Fibroblast of lung (primary cell): ENCODE measurements at places on chromosomes 12 and 14. TPM values are rescaled to one million over a fixed set of nuclear protein-coding genes. Genes with fewer than 3 reads are reported as not detected.
A peak's percentile ranks its signal among the peaks of the same experiment; 100 is the strongest.

DNA sequence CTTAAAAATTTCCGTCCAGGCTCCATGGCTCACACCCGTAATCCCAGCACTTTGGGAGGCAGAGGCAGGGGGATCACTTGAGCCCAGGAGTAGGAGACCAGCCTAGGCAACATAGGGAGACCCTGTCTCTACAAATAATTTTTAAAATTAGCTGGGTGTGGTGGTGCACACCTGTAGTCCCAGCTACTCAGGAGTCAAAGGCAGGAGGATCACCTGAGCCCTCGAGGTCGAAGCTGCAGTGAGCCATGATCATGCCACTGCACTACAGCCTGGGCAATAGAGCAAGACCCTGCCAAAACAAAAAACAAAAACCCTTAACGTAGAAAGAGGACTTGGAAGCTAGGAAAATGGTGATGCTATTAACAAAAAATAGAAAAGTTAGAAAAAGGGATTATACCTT is 2.0 kb upstream of the HECTD1 start:
- DNase-seq: no peak

- no peak for DNase-seq
These were observed 487.7 kb upstream of the NOVA1 start for GRCh38 chr14:27085500-27085899.

DNA sequence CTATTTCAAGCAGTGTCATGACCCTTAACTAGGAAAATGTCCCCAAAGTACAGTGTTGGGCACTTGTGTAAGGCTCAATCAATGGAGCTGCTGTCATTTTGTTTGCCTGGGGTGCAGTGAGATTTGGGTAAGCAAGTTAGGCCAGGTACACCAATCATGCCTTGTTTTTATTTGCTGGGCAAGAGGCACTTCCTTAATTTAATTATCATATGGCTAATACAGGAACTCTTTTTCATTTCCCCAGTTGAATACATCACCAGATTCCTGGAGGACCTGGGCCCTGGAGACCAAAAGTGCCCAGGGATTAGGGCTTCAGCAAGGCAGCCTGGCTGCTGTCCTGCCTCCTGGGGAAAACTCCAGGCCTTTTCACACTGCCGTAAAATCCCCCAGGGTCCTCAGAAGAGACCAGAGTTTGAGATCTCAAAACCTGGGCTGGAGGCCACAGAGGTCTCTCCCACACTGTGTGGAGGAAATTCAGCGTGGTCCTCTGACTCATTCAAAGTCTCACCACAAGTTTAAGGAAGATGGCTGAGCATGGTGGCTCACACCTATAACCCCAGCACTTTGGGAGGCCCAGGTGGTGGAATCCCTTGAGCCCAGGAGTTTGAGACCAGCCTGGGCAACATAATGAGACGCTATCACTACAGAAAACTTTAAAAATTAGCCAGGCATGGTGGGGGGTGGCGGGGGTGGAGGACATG is 28.4 kb upstream of the FOXN3 start:
- no peak for DNase-seq

- no peak for DNase-seq
These were observed 22.0 kb upstream of the TMED10 start for GRCh38 chr14:75198291-75198933.

DNA sequence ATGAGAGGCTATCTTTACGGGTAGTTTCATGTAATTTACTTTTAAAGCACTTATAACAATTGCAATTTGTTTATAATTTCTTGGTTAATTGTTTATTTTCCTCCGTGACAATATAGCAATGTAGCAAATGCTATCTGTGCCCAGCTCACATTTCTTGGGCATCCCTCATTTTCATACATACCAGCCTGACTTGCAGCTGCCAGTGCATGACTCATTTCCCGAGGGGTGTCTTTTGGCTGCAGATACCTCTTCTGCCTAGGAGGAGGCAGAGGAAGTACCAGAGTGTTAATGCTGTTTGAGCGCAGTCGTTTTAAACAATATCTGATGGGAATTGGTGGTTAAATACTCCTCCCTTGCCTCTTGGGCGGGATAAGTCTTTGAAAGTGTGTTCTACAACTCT is 104.2 kb upstream of the ABCD2 start:
- DNase-seq: peak; percentile 45

DNA sequence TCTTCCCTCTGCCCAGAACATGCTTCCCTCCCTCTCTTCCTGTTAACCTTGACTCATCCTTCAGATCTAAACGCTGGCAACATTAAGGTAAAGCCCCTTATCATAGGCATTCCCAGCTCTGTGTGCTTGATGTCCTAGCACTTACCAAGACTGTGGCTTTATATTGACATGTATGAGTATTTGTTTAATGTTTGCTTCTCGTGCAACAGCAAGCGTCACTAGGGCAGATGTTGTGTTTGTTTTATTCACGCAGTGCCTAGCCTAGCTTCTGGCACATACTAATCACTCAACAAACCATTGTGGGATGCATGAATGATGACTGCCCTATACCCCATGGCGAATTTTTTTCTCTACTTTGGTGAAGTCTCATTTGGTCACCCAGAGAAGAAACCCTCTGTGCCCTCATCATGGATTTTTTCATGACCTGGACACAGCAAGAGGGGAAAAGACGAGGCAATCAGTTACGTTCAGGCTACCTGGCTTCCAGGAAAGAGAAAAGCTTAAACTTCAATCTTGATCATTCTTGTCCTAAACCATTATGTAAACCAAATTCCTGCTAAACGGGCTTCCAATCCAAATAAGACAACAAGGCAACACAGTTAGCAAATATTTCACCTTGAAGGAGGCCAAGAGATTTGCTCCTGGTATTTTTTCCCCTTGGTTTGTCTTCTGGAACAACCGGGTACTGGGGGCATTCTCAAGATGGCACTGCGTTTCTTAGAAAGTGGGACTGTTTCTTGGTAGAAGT is 47.9 kb upstream of the SOCS2 start:
- DNase-seq: no peak

Gene PYGL
- 58.6 and 76.8 TPM in 2 replicates for total RNA-seq

DNA sequence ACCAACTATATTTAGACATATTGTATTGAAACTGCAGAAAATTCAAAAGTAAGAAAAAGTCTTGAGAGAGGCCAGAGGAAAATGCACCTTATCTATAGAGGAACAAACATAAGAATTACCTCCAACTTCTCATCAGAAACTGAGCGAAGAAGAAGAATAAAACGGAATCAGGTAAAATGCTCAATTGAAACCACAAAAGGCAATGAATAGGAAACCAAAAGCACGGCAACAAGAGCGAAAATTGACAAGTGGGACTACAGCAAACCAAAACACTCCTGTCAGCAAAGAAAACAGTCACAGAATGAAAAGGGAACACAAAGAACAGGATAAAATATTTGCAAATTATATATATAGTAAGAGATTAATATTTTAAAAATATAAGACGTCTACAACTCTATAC is 61.9 kb upstream of the PARP11 start:
- DNase-seq: no peak

DNA sequence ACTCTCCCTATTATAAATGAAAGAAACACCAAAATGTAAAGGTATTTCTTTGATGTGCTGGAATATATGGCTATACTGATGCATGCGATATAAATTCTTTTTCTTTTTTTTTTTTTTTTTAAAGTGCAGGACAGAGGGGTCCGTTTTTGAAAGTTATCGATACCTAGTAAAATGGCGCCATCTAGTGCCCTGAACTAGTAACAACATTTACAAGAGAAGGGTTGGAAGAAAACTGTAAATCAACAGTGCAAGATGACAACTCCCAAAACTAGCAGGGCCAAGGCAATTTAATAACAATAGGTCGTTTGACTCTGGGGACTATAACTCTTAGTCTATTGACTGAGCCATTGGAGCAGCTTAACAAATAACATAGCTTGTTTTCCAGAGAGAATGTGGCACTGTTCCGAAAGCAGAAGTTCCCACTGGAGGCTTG is 137.7 kb downstream of the SPTSSA start:
- DNase-seq: peak; percentile 58

Gene GLS2
- under 0.01 and 0.17 TPM in 2 replicates for total RNA-seq
